HAP-1 (cell line): ENCODE measurements at places on chromosomes 16 and 17.

DNA sequence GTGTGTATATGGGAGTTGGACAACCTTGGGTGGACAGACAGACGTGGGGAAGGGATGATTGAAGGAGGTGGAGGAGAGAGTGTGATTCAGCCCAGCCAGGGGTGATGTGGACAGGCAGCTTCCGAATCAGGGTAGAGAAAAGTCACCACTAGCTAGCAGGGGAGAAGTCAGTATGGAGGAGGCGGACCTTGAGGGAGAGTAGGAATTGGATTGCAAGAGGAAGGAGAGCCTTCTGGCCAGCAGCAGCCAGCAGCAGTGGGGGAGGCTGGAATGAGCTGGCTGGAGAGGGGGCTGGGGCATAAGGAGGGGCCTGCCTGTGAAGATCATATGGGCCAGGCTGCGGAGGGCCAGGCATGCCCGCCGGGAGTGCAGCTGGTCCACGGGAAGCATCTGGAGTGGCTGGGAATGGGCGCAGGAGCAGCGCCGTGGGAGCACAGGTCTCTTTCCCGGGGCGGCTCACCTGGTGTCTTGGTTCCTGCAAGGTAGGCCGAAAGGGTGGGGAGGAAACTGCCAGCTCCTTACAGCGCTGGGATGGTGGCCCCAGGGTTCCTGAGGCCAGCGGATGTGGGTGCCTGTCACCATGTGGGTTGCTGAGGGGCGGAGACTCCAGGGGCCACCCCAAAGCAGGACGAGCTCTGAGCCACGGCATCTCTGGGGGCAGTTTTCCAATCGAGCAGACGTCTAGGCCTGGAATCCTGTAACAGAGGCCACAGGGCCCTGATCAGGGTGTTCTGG is 235.3 kb downstream of the SEC14L1 start:
- no peak for DNase-seq

GRCh38 chr17:13522749-13523148 is 79.0 kb downstream of the HS3ST3A1 start:
- DNase-seq, result no peak

- DNase-seq, result peak; percentile 53
These were observed 155.5 kb downstream of the ZNF423 start for GRCh38 chr16:49700251-49701064.

DNA sequence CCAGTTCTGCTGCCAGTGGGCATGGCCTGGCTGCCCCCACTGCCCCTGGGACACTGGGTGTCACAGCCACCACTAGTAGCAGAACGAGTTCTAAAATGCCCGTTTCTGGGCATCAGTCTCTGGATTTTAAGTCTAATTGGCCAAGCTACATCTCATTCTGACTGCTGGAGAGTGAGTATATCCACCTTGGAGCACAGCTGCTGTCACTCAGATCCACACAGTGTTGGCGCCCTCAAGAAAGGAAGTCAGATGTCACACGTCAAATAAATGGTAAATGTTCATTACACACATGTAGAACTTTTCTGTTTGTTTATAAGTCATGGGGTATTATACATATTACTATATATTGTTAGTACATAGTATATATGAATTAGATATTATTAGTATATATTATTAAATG is 19.4 kb downstream of the GNGT2 start:
- DNase-seq, result no peak

DNA sequence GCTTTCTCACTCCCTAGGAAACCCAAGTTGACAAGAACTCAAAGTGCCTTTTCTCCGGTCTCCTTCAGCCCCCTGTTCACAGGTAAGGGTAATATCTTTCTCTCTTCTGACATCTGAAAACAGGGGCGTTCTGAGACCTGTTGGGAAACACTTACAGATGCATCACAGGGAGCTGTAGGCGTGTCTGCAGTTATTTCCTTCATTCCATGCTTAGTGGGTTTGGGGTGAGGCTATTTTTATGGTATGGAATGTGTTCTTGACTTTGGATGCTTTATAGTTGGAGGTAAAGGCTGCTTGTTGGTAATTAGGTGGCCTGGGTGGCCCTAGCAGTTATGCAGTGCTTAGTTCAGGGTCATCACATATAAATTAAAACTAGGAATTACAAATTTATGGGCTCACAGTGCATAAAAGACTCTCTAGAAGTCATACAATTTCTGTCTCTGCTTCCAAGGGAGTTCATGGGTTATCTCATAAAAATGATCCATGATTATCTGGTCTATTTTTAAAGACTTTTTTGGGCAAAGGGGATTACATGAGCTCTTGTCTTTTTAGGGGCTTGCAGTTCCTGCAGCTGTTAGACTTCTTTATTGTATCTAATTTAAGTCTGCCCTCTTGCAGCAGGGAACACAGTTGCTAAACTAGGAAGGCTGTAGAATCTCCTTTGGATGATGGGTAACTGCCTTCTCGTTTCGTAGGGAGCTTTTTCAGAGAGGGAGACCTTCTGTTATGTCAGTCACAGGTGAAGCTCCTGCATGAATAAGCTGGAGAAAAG is 10.2 kb downstream of the SOCS7 start:
- no peak for DNase-seq

DNA sequence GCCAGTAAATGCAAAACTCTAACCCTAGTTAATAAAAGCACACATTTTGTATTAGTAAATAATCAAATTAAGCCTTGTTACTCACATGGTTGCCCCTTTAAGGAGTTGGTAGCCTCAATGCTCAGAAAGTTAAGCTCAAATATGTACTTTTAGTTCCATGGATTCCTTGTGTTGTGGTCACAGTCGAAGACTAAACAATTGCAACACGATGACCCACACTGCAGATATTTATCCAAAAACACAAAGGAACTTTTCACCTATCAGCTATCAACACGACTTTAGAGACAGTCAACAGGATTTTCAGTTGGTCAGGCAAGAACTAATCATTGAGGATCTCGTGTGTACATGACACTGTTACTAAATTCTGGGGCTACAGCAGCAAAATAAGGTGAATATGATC is 47.4 kb upstream of the NUDT7 start:
- DNase-seq, result no peak

DNA sequence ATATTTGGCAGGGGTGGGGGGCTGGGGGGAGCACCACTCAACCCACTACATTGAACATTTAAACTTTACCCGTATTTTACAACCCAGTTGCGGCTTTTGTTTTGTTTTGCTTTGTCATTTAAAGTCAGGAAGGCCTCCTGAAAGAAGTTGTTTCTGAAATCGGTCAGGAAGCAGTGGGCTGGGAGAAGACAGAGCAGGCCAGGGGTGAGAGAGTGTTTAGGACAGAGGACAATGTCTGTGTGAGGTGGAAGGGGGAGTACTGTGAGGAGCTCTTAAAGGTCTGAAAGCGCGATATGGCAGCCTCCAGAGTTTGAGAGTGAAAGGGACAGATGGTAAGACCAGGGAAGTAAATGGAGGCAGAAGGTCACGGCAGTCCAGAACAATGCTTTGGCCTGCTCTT is 6.1 kb upstream of the WFIKKN2 start:
- peak; percentile 35 for DNase-seq

DNA sequence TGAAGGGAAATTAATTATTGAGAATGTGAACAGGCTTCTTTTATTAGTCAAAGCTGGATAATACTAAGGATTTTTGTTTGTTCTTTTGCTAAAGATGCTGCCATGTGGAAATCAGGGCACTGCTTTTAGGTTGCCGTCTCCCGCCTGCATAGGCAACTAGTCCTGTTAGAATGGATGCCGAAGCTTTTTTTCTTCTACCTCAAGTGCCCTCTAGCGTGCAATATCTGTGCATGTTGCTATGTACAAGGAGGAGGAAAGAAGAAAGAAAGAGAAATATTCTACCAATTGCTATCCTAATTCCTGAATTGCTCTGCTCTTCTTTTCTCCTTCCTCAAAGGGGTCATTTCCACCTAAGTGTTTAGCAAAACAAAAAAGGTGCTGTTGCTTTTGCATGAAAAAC is 5.2 kb upstream of the CDH8 start:
- DNase-seq, result peak; percentile 45

- no peak for DNase-seq
These were observed 30.5 kb upstream of the NXPH3 start for GRCh38 chr17:49545007-49545660.

GRCh38 chr16:70610273-70611223 is 35.8 kb upstream of the IL34 start:
- no peak for DNase-seq

GRCh38 chr17:57518587-57519581 is 226.2 kb downstream of the CCDC182 start:
- DNase-seq, result no peak

- DNase-seq, result no peak
These were observed 110.3 kb upstream of the CHMP6 start for GRCh38 chr17:80881306-80881705.

- DNase-seq, result no peak
These were observed 12.5 kb upstream of the SREBF1 start for GRCh38 chr17:17849147-17849820.

GRCh38 chr17:60077672-60078519 is 825 bp downstream of the HEATR6 start:
- peak; percentile 38 for DNase-seq
